Cortex of kidney (tissue), 1 donor: ENCODE measurements at places on chromosomes 7 and 10.

- DNase-seq = no peak
These were observed 2.1 kb downstream of the PAXIP1 start for GRCh38 chr7:155000795-155001194.

DNA sequence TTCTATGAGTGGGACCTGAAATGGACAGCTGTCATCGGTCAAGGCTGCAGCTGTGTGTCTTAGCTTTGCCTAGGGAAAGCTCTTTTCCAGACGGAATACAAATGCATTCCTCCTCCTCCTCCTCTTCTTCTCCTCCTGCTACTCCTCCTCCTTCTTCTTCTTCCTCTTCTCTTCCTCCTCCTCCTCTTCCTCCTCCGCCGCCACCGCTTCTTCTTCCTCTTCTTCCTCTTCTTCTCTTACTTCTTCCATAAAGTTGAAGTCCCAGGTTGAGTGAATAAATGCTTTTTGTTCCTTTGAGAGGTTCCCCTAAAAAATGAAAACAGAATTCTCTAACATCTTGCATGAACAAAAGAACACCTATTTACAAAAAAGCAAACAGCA lies 28.7 kb downstream of the KLF6 start:
- no peak for DNase-seq

DNA sequence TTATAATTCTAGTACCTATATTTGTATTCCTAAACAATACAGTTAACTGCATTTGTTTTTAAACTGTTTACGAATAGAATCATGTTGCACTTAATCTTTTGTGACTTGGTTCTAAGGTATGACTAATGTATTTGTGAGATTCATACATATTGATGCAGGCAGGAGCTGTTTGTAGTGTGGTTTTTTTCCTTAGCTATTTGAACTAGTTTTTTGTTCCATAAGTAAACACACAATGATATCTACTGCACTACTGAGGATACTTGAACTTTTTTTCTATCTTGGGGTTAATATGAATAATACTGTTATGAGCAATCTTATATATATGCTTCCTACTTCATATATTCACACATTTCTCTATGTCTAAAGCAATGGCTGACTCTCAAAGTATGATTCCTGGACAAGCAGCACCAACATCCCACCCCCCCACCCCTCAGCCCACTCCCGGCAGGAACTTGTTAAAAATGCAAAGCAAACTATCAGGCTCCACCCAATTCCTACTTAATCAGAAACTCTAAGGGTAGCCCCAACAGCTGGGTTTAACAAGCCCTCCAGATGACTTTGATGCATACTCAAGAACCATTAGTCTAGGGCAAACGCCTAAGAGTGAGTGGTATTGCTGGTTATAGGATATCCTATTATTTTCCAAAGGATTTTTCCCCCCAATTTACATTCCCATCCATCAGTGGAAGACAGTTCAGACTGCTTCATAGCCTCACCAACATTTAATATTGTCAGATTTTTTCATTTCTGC lies 25.8 kb downstream of the BRAF start:
- no peak for DNase-seq

DNA sequence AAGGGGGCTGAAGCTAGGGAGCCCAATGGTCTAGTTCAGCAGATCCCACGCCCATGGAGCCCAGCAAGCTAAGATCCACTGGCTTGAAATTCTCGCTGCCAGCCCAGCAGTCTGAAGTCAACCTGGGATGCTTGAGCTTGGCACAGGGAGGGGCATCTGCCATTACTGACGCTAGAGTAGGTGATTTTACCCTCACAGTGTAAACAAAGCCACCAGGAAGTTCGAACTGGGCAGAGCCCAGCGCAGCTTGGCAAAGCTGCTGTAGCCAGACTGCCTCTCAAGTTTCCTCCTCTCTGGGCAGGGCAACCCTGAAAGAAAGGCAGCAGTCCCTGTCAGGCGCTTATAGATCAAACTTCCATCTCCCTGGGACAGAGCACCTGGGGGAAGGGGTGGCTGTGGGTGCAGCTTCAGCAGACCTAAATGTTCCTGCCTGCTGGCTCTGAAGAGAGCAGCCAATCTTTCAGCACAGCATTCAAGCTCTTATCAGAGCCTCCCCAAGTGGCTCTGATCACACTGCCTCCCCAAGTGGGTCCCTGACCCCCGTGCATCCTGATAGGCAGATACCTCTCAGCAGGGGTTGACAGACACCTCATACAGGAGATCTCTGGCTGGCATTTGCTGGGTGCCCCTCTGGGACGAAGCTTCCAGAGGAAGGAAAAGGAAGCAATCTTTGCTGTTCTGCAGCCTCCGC lies 167.8 kb downstream of the CCDC71L start:
- no peak for DNase-seq

DNA sequence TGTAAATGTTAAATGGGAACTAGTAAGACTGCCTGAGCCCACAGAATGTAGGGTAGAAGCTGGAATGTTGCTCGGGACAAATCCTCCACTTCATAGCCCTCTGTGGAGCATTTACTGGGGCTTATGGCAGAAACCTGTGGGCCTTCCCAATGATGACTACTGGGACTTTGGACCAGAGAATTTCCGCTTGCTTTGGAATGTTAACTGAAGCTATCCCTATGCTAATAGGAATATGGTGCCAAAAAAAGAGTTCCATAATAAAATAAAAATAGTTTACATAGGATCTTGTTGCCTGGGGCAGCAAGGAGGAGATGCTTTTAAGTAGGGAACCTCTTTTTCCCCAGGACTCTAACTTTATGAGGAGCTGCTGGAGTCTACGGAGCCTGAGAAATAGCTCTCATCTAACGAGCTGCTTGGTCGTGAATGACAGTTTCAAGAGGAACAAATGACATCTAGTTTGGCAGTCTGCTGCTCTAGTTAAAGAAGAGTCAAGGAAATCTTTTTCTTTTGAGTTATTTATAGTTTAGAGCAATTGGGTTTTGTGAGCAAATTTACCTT lies 5.7 kb upstream of the DYNC2I1 start:
- DNase-seq = no peak

DNA sequence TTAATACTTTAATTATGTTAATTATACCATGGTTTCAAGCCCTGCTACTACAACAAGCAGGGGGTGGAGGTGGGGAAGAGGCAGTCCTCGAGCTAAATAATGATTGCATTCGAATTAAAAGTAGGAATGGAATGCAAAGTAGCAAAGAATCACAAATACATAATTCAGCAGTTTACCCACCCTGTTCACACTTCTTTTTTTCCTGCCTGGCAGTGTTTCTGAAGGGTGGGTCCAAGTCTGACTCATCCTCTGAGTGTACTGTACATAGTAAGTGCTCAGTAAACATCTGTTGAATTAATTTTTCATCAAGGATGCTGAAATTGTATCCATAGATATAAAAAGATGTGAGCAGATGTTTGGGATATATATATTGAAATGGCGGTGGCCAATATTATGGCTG lies 778.8 kb downstream of the LRMDA start:
- no peak for DNase-seq

DNA sequence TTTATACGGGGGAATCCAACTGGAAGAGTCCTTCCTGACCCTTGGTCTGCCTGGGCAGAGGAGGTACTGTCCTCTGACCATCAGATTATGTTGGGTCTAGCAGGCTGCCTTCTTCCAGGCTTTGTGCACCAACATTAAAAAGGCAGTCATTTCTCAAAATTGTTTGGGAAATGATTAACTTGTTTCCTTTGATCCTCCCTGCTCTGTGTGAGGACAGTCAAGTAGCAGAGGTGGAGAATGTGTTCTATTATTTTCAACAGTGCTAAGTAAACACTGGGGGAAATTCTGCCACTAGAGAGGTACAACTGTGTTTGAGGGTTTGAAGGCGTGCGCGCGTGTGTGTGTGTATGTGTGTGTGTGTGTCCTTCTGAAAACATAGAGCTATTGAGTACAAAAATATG lies 20.6 kb downstream of the ACSL5 start:
- no peak for DNase-seq

DNA sequence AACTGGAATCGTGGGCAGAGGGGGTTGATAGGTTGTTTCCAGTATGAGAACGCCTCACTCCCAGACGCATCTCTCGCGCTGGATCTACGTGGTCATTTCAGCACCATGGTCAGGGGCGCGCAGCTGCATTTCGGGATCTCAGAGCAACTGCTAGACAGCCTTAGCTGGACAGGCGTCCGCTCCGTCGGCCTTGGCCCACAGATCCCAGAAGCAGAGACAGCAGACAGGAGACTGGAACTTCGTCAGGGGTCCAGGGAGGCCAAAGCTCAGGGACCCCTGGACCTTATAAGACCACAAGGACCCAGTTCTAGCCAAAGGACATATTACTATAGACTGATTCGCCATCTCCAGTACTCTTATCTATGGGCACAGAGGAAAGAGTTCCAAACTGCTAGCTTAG lies 5.3 kb downstream of the NEUROG3 start:
- no peak for DNase-seq

DNA sequence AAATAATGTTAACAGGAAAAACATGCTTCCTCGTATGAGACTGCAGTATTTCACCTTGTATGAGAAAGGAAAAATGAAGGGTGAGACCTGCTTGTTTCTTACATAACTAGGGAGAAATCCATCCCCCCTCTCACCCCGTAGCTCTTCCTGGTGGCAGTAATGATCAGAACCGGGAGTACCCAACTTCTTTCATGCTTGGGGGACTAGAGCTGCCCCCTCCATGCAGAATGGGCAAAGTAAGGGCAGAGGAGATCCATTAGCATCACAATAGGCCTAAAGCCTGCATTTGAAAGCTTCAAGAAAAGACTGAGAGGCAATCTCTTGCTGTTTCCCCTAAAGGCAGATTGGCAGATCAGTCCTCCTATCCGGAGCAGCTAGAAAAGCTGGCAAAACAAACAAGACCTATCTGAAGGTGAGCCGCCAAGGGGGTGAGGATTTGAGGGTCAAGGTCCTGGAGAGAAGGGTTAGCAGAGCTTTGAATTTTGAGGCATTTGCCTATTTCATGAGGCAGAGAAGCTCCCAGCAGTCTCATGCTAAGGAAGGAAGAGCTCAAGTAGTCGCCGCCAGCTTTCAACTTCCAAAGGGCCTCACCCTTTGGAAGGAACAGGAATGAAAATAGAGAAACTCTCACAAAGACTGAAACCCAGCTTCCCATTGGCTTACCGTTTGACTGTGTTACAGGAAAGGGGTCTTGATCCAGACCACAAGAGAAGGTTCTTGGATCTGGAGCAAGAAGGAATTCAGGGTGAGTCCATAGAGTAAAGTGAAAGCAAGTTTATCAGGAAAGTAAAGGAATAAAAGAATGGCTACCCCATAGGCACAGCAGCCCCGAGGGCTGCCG lies 36.2 kb downstream of the BAG3 start:
- DNase-seq = no peak

- DNase-seq = no peak
These were observed 75.5 kb downstream of the MARCHF5 start for GRCh38 chr10:92366412-92367021.

- no peak for DNase-seq
These were observed 103.7 kb upstream of the HGF start for GRCh38 chr7:81873559-81873958.

DNA sequence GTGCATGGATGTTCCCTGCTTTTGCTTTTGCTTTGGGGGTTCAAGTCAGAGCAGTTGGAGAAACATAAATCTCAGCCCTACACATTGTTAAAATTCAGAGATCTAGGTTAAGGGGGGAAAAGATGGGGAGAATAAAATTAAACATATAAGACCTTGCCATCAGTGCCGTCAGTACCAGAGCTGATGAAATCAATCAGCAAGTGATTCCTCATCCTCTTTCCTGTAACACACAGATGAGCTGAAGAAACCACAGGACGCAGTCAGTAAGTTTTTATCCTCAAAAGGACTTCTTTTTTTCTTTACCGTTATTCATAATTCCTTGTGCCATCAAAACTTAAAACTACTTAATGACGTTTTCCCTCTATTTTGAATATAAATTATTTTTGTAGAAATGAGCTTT lies 5.9 kb downstream of the HECW1 start:
- no peak for DNase-seq
